ENCODE measurements at places on chromosomes 1 and 21. TPM values are rescaled to one million over a fixed set of nuclear protein-coding genes. Genes with fewer than 3 reads are reported as not detected.
A peak's percentile ranks its signal among the peaks of the same experiment; 100 is the strongest.

DNA sequence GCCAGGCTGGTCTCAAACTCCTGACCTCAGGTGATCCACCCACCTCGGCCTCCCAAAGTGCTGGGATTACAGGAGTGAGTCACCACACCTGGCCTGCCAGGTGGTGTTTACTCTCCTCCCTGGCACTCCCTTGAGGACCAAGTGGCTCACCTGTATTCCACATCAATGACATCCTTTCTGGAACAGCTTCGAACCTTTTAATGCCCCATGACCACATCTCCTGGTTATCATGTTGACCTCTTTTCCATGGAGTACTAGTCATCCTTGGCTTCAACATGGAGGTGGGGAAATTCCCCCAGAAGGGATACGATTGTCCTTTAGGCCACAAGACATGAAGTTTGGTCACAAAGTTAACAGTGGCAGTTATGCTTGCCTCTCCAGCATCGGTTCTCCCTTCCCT lies 66.9 kb downstream of the CDC7 start:
- H3K4me3 ChIP-seq: no peak overlapping the region
- DNase-seq: no peak
- no peak overlapping the region for H3K27ac ChIP-seq
- peaks cover 9% of the 10 kb centered on the region for H3K36me3 ChIP-seq
- H3K27me3 ChIP-seq: peaks cover 1% of the 10 kb centered on the region
- peaks cover 36% of the 10 kb centered on the region for H3K4me1 ChIP-seq

GRCh38 chr1:154719586-154720327 lies 111.8 kb upstream of the ADAR start:
- H3K4me1 ChIP-seq: peaks cover 16% of the 10 kb centered on the region
- no peak for DNase-seq
- H3K4me3 ChIP-seq: no peak overlapping the region
- no peak overlapping the region for H3K27ac ChIP-seq
- no peaks in the 10 kb centered on the region for H3K36me3 ChIP-seq
- peaks cover 43% of the 10 kb centered on the region for H3K27me3 ChIP-seq

DNA sequence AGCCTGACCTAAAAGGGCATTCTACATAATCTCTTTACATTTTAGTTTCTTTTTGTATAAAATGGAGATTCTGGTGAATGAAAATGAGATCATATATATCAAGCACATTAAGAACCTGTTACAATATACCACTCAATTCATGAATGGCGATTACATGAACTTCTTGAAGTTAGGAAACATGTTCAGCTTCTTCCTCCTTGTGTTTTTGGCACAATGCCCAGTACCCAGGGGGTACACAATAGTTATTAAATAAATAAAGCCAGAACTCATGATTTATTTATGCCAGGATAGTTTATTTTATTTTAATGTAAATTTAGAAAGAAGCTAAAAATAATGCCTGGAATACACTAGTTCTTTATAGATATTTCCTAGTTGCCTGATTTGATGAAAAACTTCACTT lies 186.0 kb upstream of the PTGFR start:
- H3K27ac ChIP-seq: no peak overlapping the region
- no peaks in the 10 kb centered on the region for H3K36me3 ChIP-seq
- DNase-seq: no peak
- H3K4me3 ChIP-seq: no peak overlapping the region
- H3K4me1 ChIP-seq: peaks cover 26% of the 10 kb centered on the region

- peak overlapping the region; percentile 67 for H3K4me3 ChIP-seq
- H3K36me3 ChIP-seq: no peaks in the 10 kb centered on the region
- peaks cover 7% of the 10 kb centered on the region for H3K4me1 ChIP-seq
- H3K27me3 ChIP-seq: peaks cover 24% of the 10 kb centered on the region
- peak; percentile 53 for DNase-seq
- no peak overlapping the region for H3K27ac ChIP-seq
Observed at GRCh38 chr1:161486806-161487741, 18.2 kb upstream of the FCGR2A start.

GRCh38 chr1:99680270-99680669 lies 34.4 kb downstream of the PALMD start:
- no peak for DNase-seq
- H3K27ac ChIP-seq: no peak overlapping the region
- H3K4me1 ChIP-seq: peaks cover 12% of the 10 kb centered on the region
- no peaks in the 10 kb centered on the region for H3K36me3 ChIP-seq

The PALMD gene
- total RNA-seq: not detected

DNA sequence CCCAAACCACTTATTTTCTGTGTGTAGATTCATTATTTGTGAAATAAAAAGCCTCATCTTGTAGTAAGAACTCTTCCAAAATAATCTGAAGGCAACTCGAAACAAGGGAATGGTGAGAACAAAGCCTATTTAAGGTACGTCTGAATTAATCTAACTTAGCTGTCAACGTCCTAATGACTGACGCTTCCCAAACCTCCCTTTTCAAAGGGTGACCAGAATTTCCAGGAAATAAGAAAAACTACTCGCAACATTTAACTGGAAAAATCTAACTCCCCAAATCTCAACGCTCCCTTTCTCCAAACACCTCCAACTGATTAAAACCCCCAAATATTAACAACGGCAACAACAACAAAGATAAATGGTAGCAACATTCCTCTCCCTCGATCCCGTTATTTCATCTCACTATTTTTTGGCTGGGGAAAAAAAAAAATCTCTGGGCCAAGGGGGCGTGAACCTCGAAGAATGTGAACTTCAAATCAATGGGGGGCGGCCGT lies 693 bp downstream of the SRSF10 start:
- no peaks in the 10 kb centered on the region for H3K27me3 ChIP-seq
- H3K4me3 ChIP-seq: peak overlapping the region; percentile 94
- H3K4me1 ChIP-seq: peaks cover 60% of the 10 kb centered on the region
- H3K27ac ChIP-seq: peak overlapping the region; percentile 95

GRCh38 chr1:51600965-51601364 lies 15.9 kb upstream of the OSBPL9 start:
- H3K4me1 ChIP-seq: peaks cover 10% of the 10 kb centered on the region
- H3K27ac ChIP-seq: no peak overlapping the region
- no peaks in the 10 kb centered on the region for H3K27me3 ChIP-seq
- no peaks in the 10 kb centered on the region for H3K36me3 ChIP-seq

DNA sequence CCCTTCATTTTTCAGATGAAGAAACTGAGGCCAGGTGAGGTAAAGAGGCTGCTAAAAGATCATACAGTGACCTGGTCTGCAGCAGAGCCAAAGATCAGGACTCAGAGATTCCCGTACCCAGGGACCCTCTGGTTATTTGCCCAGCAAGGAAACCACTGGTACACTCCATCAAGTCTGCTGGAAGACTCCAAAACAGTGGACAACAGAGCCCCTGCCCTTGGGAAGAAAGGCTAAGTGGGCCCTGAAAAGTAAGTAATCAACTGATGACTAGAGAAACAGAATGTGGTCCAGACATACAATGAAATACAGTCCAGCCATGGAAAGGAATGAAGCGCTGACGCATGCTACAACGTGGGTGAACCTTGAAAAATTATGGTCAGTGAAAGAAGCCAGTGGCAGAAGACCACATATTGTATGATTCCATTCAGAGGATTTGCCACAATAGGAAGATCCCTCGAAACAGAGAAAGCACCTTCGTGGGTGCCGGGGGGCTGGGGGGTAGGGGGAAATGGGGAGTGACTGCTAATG lies 106.4 kb downstream of the ETS2 start:
- H3K36me3 ChIP-seq: no peaks in the 10 kb centered on the region
- H3K27ac ChIP-seq: no peak overlapping the region
- peaks cover 9% of the 10 kb centered on the region for H3K4me1 ChIP-seq
- no peak overlapping the region for H3K4me3 ChIP-seq
- H3K27me3 ChIP-seq: peaks cover 7% of the 10 kb centered on the region

DNA sequence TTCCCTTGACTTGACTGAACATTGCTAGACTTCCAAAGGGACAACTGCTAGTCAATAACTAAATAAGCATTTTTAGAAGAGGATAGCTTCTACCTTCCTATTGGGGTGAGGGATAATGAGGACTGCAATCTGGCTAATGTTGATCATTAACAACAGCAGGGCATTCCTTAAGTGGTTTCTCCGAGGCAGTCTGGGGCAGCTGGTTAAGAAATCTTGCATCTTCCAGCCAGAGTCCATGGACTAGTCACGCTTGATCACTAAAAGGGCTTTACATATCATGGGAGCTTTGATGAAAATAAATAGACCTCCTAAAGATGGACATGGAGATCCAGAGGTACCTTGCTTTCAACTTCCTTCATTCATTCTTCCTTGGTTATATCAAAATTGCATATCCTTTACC lies 329.4 kb upstream of the ESRRG start:
- DNase-seq: no peak
- H3K27me3 ChIP-seq: no peaks in the 10 kb centered on the region
- H3K27ac ChIP-seq: no peak overlapping the region
- no peak overlapping the region for H3K4me3 ChIP-seq
- no peaks in the 10 kb centered on the region for H3K36me3 ChIP-seq

- 0 out of 2 replicates have a peak, but pooled peaks cover 6% of the 10 kb centered on the region for H3K4me1 ChIP-seq
- no peaks in the 10 kb centered on the region for H3K27me3 ChIP-seq
Observed at GRCh38 chr1:12327566-12327965, 97.7 kb downstream of the VPS13D start.

The CFHR1 gene
- not detected for total RNA-seq

DNA sequence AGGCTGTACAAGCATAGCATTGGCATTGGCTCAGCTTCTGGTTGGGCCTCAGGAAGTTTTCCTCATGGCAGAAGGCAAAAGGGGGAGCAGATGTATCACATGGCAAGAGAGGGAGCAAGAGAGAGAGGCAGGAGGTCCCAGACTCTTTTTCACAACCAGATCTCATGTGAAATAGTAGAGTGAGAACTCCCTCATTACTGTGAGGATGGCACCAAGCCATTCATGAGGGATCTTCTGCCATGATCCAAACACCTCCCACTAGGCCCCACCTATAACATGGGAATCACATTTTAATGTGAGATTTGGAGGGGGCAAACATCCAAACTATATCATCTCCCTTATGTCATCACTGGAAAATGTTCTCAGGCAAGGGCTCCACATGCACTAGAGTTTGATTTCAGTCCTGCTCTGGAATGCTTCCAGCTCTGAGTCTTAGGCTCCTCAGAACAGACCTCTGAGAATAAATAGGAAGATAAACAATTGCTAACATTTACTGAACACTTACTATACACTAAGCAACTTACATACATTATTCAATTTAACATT lies 39.4 kb upstream of the VTCN1 start:
- peaks cover 10% of the 10 kb centered on the region for H3K27me3 ChIP-seq
- no peaks in the 10 kb centered on the region for H3K4me1 ChIP-seq
- no peak overlapping the region for H3K4me3 ChIP-seq
- no peak for DNase-seq
- no peak overlapping the region for H3K27ac ChIP-seq

The NBPF4 gene
- not detected for total RNA-seq

DNA sequence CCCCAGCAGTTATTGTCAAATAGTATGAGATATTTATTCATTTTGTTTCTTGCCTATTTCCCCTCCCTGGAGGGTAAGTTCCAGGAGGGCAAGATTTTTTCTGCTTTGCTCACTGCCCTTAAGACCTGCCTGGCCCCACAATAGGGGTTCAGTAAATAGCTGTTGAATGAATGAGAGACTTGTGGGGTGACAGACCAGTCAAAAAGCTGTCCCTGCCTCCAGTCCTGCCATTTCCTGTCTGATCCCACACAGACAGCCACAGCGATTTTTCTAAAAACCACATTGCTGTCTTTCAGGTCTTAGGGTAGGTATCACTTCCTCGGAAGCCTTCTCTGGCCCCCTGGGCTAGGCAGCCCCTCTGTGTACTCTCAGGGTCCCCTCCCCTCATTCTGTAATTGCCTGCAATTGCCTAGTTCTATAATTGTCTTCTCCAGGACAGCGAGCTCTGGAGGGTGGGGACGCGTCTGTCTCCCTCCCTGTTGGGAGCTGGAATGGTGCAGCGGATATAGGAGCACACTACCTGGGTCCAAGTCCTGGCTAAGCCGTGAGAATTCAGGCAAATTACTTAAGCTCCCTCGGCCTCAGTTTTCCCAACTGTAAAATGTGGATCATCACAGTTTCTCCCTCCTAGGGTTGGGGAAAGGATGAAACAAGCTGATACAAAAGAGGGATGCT lies 1.8 kb upstream of the EXTL1 start:
- peak overlapping the region; percentile 95 for H3K4me3 ChIP-seq
- H3K27ac ChIP-seq: peak overlapping the region; percentile 92
- peaks cover 87% of the 10 kb centered on the region for H3K4me1 ChIP-seq

DNA sequence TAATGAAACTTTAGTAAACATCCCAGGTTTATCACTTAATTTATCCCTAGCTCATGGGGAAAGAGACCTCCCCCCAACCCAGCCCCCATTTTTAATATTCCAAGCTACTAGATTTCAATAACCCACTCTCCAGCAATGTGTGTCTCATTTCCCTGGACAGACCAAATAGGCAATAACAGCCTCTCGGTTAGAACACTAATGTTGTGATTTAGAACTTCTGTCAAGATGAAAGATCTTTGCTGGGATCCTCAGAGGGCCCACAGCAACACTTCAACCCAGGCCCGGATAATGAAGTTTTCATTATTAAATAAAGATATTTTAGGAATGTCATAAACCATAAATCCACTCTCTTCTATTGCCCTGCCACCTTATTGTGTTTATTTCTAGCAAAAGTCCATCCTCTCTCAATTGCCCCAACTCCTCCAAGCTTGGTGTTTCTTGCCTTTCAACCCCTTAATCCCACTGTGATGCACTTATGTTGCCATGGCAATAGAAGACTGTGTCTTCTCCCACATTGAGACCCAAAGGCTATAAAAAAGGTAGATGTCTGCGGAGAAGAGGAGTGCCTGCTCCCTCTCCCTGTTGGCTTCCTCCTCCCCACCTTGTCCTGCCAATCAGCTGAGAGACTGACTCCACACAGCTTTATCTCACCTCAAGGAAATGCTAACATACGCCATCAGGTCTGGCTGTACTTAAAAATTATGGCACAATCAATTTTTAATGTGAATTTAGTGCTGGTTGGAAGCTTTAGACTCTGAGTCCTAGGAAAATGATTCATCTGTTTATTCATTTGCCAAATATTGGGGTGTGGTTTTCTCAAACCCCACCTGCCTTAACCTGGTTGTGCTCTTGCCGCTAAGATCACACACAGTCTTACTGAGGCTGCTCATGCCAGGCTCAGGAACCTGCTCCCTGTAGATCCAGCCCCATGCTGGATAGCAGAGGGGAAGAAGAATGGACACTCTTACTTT lies 258.3 kb upstream of the CAMK1G start:
- H3K4me1 ChIP-seq: peaks cover 7% of the 10 kb centered on the region
- H3K27ac ChIP-seq: no peak overlapping the region
- no peak overlapping the region for H3K4me3 ChIP-seq
- H3K36me3 ChIP-seq: no peaks in the 10 kb centered on the region
- H3K27me3 ChIP-seq: no peaks in the 10 kb centered on the region

DNA sequence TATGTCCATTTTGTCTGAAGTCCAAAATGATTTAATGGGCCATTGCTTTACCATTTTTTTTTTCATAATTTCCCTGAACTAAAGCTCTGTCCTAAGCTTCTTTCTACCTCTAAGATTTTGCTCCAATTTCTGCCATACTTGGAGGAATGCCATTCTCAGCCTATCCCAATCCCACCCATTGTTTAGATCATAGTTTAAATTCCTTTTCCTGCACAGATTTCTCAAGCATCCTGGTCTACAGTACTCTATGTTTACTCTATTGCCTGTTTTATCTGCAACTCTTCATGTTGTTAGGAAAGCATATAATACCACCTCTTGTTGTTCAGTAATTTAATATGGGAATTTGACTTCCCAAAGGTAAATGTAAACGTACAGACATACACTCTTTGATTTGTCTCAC lies 30.8 kb downstream of the ADAMTS1 start:
- DNase-seq: no peak
- H3K4me1 ChIP-seq: peaks cover 29% of the 10 kb centered on the region
- no peaks in the 10 kb centered on the region for H3K27me3 ChIP-seq
- no peaks in the 10 kb centered on the region for H3K36me3 ChIP-seq

All from HFFc6 (cell line).